Activated naive CD8-positive, alpha-beta T cell treated with anti-CD3 and anti-CD28 coated beads for 36 hours (primary cell): ENCODE measurements at places on chromosomes 2 and 18. TPM values are rescaled to one million over a fixed set of nuclear protein-coding genes. Genes with fewer than 3 reads are reported as not detected.

Gene CYB5A
- 48.5 TPM for total RNA-seq

Gene ASIC4
- total RNA-seq = not detected

Gene IDH1
- total RNA-seq = 18.3 TPM

Gene REG3G
- not detected for total RNA-seq

- no peak for DNase-seq
These were observed 176.4 kb downstream of the ALK start for GRCh38 chr2:29744976-29745375.
